Thoracic aorta endothelial cell (primary cell): ENCODE measurements at places on chromosomes 7 and 10. TPM values are rescaled to one million over a fixed set of nuclear protein-coding genes. Genes with fewer than 3 reads are reported as not detected.

CNTNAP2 gene
- 0.29 TPM in 1 of 2 replicates, not detected in the other for total RNA-seq

AEBP1 gene
- total RNA-seq, result 4.5 and 16.9 TPM in 2 replicates

CTAGE4 gene
- total RNA-seq, result 0.22 and 1.1 TPM in 2 replicates

ANKRD61 gene
- total RNA-seq, result 0.22 TPM in 1 of 2 replicates, not detected in the other

NKX6-2 gene
- not detected in 2 replicates for total RNA-seq

TRPV5 gene
- total RNA-seq, result not detected in 2 replicates

GRID2IP gene
- not detected in 2 replicates for total RNA-seq

GDF2 gene
- total RNA-seq, result not detected in 2 replicates

VSTM2A gene
- not detected in 2 replicates for total RNA-seq

TET1 gene
- total RNA-seq, result 0.40 and 0.65 TPM in 2 replicates

DLG5 gene
- 13.4 and 18.6 TPM in 2 replicates for total RNA-seq

ADAM22 gene
- 0.40 and 0.79 TPM in 2 replicates for total RNA-seq

HHEX gene
- 78.8 and 89.9 TPM in 2 replicates for total RNA-seq

MYH16 gene
- 0.93 and 1.1 TPM in 2 replicates for total RNA-seq

PLEKHS1 gene
- total RNA-seq, result not detected in 2 replicates

CAV1 gene
- total RNA-seq, result 1,517 and 1,602 TPM in 2 replicates

DKK1 gene
- total RNA-seq, result 196 and 220 TPM in 2 replicates

LIPJ gene
- total RNA-seq, result 0.07 TPM in 1 of 2 replicates, not detected in the other

RARRES2 gene
- total RNA-seq, result not detected in 2 replicates

CTNNA3 gene
- not detected in 2 replicates for total RNA-seq

ASAH2B gene
- 3.4 and 4.4 TPM in 2 replicates for total RNA-seq

TCF7L2 gene
- 6.7 and 9.2 TPM in 2 replicates for total RNA-seq

ENO4 gene
- total RNA-seq, result 0.07 and 0.13 TPM in 2 replicates

SCRN1 gene
- 46.1 and 107 TPM in 2 replicates for total RNA-seq

FGL2 gene
- 0.13 and 0.22 TPM in 2 replicates for total RNA-seq

ZNF394 gene
- 24.2 and 27.4 TPM in 2 replicates for total RNA-seq

UMAD1 gene
- total RNA-seq, result 6.0 and 8.8 TPM in 2 replicates

SEMA3A gene
- total RNA-seq, result 0.29 and 0.66 TPM in 2 replicates

GJD4 gene
- total RNA-seq, result not detected in 2 replicates

SCART1 gene
- 0.66 and 0.86 TPM in 2 replicates for total RNA-seq

PIP gene
- not detected in 2 replicates for total RNA-seq

SGCE gene
- total RNA-seq, result 68.4 and 82.0 TPM in 2 replicates

HABP2 gene
- total RNA-seq, result not detected in 2 replicates

SPDYE18 gene
- 0.14 TPM in 1 of 2 replicates, not detected in the other for total RNA-seq

MYO1G gene
- total RNA-seq, result 0.07 and 0.27 TPM in 2 replicates

TAS2R41 gene
- not detected in 2 replicates for total RNA-seq

PRLHR gene
- not detected in 2 replicates for total RNA-seq

FAM13C gene
- 0.13 and 0.93 TPM in 2 replicates for total RNA-seq

NUPR2 gene
- total RNA-seq, result not detected in 2 replicates

PPP1R9A gene
- total RNA-seq, result 4.1 and 6.9 TPM in 2 replicates

DRGX gene
- total RNA-seq, result not detected in 2 replicates

GFRA1 gene
- total RNA-seq, result under 0.01 TPM in 1 of 2 replicates, not detected in the other
